Placental pericyte (primary cell): ENCODE measurements at places on chromosomes 5 and 9. TPM values are rescaled to one million over a fixed set of nuclear protein-coding genes. Genes with fewer than 3 reads are reported as not detected.

Gene PRRT1B
- not detected in 2 replicates for total RNA-seq

Gene GFM2
- total RNA-seq = 42.0 and 49.8 TPM in 2 replicates

Gene TAF11L7
- total RNA-seq = not detected in 2 replicates

Gene FOXD4L3
- 0.14 TPM in 1 of 2 replicates, not detected in the other for total RNA-seq

Gene IFNA10
- not detected in 2 replicates for total RNA-seq

Gene C5orf46
- total RNA-seq = 0.29 TPM in 1 of 2 replicates, not detected in the other

Gene PCDHB14
- 0.29 and 0.44 TPM in 2 replicates for total RNA-seq

Gene TMEM215
- total RNA-seq = not detected in 2 replicates

Gene ADRB2
- total RNA-seq = 0.66 and 2.3 TPM in 2 replicates

Gene OSTF1
- 20.8 and 45.4 TPM in 2 replicates for total RNA-seq

Gene ENTR1
- total RNA-seq = 37.9 and 47.8 TPM in 2 replicates

Gene CCNI2
- not detected in 2 replicates for total RNA-seq

Gene CDX1
- total RNA-seq = 0.22 and 0.57 TPM in 2 replicates

Gene TAF1L
- total RNA-seq = under 0.01 TPM in 1 of 2 replicates, not detected in the other

Gene ACSL6
- total RNA-seq = not detected in 2 replicates

Gene MLANA
- not detected in 2 replicates for total RNA-seq

Gene LCN12
- 0.88 TPM in 1 of 2 replicates, not detected in the other for total RNA-seq

Gene IRX2
- 1.0 TPM in 1 of 2 replicates, not detected in the other for total RNA-seq

Gene IL13
- not detected in 2 replicates for total RNA-seq

Gene DMAC1
- total RNA-seq = 4.4 and 9.0 TPM in 2 replicates

Gene REEP2
- 5.9 TPM in 2 replicates for total RNA-seq

Gene TAF11L5
- total RNA-seq = not detected in 2 replicates

Gene NDUFB6
- total RNA-seq = 12.9 and 38.5 TPM in 2 replicates

Gene FOXI1
- not detected in 2 replicates for total RNA-seq

Gene GFPT2
- total RNA-seq = 79.0 and 169 TPM in 2 replicates

Gene OCLN
- total RNA-seq = 1.1 and 1.3 TPM in 2 replicates

Gene ELOVL7
- total RNA-seq = under 0.01 and 0.29 TPM in 2 replicates

Gene PLEKHG4B
- under 0.01 and 1.1 TPM in 2 replicates for total RNA-seq

Gene ARHGEF37
- total RNA-seq = 0.44 and 1.0 TPM in 2 replicates

Gene RNF180
- total RNA-seq = 1.0 and 1.3 TPM in 2 replicates

Gene PCDHA7
- under 0.01 and 0.29 TPM in 2 replicates for total RNA-seq

Gene PTPRD
- total RNA-seq = 3.1 and 4.6 TPM in 2 replicates

Gene IL17B
- 0.66 and 0.72 TPM in 2 replicates for total RNA-seq

Gene SARDH
- 11.9 and 12.5 TPM in 2 replicates for total RNA-seq

Gene LCP2
- total RNA-seq = under 0.01 TPM in 1 of 2 replicates, not detected in the other

Gene GLRA1
- total RNA-seq = not detected in 2 replicates

Gene SCGB3A2
- not detected in 2 replicates for total RNA-seq

Gene TBC1D9B
- 63.5 and 70.6 TPM in 2 replicates for total RNA-seq

Gene QSOX2
- 12.5 and 19.3 TPM in 2 replicates for total RNA-seq

Gene UBLCP1
- 35.5 and 37.5 TPM in 2 replicates for total RNA-seq

Gene NSG2
- total RNA-seq = not detected in 2 replicates

Gene SYNPO
- 7.9 and 9.3 TPM in 2 replicates for total RNA-seq

Gene ESM1
- total RNA-seq = 0.22 and 11.6 TPM in 2 replicates

Gene HMCN2
- total RNA-seq = not detected in 2 replicates

Gene DIRAS2
- total RNA-seq = 0.14 and 0.22 TPM in 2 replicates

Gene TXNDC8
- not detected in 2 replicates for total RNA-seq

Gene PDE6A
- total RNA-seq = not detected in 2 replicates

Gene GABRA1
- not detected in 2 replicates for total RNA-seq

Gene ITGA1
- total RNA-seq = 237 and 283 TPM in 2 replicates

Gene AK1
- 23.2 and 39.1 TPM in 2 replicates for total RNA-seq

Gene PCDHGB3
- total RNA-seq = 2.6 and 3.3 TPM in 2 replicates

Gene TLX3
- not detected in 2 replicates for total RNA-seq

Gene ARID3C
- 0.22 TPM in 1 of 2 replicates, not detected in the other for total RNA-seq

Gene BRINP1
- total RNA-seq = not detected in 2 replicates

Gene GRAMD2B
- total RNA-seq = 12.7 and 27.5 TPM in 2 replicates

Gene CDKN2B-AS1
- 4.6 and 9.2 TPM in 2 replicates for total RNA-seq
